KG1 (cell line): ENCODE measurements at places on chromosomes 16 and 17.

DNA sequence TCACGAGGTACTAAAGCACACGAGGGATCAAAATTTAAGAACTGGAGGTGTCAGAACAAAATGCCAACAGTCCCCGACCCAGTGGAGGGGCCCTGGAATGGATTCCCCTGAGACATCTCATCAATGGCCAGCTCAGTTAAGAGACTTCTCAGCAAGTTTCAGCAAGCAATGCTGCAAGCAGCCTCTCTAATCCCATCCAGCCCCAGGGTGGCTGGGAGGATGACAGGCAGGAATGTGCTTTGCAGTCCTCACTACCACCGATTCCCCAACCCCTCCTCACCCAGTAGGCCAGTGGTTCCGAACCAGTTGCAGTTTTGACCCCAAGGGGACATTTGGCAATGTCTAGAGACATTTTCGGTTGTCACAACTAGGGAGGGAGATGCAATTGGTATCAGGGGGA, 8.7 kb downstream of the GPRC5B start:
- DNase-seq = no peak

- DNase-seq = no peak
Measured at GRCh38 chr17:34006126-34006525, 249.0 kb upstream of the CCL2 start.

GRCh38 chr17:41910701-41911391, 7.9 kb downstream of the ACLY start:
- no peak for DNase-seq

GRCh38 chr16:12317856-12318537, 341.5 kb downstream of the SNX29 start:
- no peak for DNase-seq

DNA sequence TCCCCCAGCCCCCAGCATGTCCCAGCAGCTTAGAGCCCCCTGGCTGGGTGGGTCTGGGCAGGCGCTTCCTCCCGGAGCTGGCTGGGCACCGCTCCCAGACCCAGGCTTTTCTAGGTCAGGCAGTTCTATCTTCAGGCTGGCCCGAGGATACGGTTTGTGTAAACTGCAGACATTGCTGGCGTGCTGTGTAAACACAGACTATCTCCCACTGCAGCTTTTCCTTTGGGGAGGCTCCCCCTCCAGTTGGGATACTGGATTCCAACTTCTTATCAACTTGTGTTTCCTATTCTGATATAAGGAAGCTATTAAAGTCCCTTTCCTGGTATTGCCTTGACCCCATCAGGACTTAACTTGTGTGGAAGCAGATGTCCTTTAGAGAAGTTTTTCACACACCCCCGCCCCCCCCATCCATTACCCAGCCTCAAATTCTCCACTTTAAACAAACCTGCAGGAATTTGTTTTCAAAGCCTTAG, 18.3 kb upstream of the GNA13 start:
- no peak for DNase-seq

DNA sequence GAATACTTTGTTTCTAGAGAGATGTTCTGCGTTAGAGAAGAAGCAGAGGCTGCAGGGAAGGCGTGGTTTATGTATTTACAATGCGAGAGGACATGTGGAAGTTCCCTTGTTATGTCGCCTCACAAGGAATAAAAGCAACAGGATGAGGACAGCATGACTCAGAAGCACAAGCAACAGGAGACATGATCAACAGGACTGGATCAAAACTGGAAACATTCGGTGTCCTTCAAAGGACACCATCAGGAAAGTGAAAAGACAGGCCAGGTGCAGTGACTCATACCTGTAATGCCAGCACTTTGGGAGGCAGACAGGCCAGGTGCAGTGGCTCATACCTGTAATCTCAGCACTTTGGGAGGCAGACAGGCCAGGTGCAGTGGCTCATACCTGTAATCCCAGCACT, 52.6 kb downstream of the CCDC57 start:
- DNase-seq = no peak

DNA sequence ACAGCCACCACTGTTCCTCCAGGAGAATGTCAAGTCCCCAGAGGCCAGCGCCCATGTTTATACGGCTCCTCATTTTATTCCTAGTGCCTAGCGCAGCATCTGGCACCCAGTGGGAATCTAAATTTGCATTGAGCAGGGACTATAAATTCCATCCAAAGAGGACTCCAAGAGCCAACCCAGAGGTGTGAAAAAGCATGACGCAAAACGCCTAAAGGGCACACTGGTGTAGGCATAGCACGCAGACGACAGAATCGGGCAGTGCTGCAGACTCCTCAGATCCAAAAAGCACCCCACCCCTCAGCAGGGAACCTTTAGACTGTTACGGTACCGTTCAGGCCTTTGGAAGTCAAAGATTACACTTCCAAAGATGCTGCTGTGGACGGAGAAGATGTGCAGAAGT, 19.5 kb downstream of the TEKT5 start:
- no peak for DNase-seq

- DNase-seq = no peak
Measured at GRCh38 chr16:3171181-3171854, 16.7 kb upstream of the OR1F1 start.

DNA sequence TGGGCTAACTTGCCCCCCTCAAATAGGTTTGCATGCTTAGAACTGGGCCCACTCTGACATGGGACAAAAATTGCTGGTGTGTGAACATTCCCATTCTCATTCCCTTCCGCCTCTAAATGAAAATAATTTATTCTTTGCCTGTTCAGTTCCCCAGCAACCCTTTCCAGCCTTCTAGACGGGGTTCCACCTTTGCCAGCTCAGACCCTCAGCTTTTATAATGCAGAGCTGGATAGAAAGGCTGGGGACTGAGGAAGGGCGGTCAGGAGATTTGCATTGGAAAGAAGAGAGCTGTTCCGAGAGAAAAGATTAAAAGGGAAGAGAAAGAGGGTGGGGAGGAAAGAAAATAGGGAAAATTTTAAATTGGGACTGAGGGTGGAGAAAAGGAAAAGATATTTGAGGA, 151.1 kb upstream of the WSCD1 start:
- no peak for DNase-seq

DNA sequence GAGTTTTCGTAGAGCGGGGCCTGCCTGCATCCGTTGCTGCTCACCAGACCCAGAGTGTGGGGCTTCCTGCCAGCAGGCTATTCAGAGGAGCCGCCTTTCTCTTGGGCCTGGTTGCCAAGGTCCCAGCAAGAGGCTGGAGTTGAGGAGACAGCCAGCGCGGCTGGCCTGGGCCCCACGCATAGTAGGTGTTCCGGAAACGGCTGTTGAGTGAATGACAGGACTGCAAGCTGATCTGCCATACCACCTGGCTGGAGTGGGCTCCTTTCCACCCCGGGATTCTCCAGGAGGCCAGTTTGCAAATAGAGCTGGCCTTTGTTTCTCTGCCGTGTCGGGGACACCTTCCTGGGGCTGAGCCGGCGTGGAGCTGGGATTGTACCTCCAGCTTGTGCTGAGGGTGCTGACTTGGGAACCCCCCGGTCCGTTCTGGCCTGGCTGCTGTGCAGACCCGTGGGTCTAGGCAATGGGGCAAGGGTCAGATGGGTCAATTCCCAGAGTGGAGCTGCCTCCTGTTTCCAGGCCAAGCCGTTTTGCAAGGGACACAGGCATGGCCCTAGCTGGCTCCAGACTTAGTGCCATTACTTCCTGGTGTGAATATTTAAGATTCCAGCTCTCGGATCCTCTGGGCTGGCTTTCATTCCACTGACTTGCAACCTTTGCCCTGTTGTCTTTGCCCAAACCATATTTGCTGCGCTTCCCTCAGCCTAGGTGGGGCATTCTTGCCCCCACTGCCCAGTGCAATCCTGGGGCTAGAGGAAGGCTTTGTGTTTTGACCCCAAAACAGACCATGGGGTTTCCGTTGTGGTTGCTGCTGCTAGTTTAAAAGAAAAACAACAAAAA, 68.8 kb downstream of the CMIP start:
- peak; percentile 20 for DNase-seq

GRCh38 chr16:66189951-66190350, 176.5 kb upstream of the CDH5 start:
- no peak for DNase-seq

DNA sequence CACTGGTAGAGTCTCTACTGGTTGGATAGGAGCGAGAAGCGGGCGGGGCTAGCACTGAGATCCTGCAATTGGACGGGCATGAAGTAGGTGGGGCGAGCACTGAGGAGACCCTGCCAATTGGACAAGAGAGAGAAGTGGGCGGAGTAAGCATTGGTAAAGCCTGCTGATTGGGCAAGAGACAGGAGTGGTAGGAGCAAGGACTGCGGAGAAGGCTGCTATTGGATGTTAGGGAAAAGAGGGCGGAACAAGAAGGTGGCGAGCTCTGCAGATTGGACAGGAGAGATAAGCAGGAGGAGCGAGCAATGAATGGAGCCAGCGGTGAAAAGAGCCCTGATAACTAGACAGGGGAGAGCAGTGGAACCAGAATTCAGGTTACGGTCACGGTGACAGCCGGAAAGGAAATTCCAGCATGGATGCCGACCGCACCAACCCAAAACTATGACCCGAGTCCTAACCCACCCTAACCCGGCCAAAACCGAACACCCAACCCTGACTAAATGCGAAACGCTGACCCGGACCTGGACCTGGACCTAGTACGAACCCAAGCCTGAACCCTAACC, 4.8 kb downstream of the SCGB1C2 start:
- no peak for DNase-seq

DNA sequence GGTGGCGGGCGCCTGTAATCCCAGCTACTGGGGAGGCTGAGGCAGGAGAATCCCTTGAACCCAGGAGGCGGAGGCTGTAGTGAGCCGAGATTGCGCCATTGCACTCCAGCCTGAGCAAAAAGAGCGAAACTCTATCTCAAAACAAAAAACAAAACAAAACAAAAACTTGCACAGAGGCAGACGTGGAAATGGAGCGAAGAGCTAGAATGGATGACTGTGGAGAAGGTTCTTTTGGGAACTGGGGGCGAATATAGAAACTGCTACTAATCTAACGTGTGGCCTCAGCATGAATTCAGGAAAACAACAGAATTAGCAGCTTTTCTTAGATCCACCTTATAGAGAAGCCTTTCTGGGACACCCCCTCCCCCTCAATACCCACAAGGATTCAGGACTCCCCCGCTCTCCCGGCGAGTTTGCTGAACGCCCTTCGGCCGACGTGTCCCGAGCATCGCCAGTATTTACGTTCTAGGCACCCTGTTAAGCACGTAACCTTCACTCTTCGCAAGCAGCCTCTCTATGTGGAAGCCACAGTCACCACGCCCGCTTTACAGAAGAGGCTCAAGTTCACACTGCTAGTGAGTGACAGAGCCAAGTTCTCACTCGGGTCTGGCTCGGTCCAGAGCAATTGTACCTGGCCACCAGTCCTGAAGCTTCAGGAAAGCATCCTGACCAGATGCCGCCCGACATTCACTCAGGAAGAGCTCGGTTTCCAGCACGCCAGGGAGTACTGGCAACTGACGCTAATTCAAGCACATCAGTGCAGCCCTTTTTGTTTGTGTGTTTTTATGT, 13.3 kb upstream of the ABR start:
- DNase-seq = no peak

GRCh38 chr17:7496470-7497183, 12.5 kb downstream of the POLR2A start:
- DNase-seq = no peak

DNA sequence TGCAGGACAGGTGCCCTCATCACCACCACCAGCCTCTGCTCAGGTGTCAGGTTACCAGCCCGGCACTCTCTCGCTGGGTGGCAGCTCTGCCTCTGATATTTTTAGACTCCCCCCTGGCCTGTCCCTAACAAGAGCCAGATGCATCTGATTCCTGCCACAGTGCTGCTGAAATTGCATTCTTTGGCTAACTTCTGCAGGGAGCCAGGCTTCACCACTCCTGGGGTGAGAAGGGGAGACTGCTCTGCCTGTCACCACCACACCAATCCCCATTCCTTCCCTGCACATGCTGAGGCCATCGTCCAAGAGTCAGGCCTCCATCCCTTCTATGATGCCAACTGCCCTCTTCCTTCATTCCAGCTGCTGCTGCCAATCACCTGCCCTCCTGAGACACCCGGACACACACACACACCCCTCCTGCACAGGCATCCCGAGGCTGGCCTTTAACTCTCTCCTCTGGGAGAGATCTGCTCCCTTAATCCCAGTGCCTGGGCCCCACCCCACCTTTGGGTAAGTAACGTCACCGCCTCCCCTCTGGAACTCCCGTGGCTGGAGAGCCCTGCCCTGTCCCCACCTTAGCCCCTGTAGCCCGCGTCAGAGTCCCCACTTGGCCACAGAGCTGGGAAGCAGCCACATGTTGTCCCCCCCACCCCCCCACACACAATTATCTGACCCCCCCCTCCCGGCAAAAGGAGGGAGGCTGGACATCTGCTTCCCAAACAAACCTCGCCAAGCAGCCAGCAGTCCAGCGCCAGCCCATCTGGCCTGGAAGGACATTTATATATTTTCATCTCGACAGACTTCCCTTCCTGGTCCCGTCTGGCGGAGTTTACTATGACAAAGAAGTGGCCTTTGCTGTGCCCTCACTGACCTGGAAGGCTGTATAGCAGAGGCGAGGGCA, 2.8 kb downstream of the EMP2 start:
- DNase-seq = no peak

DNA sequence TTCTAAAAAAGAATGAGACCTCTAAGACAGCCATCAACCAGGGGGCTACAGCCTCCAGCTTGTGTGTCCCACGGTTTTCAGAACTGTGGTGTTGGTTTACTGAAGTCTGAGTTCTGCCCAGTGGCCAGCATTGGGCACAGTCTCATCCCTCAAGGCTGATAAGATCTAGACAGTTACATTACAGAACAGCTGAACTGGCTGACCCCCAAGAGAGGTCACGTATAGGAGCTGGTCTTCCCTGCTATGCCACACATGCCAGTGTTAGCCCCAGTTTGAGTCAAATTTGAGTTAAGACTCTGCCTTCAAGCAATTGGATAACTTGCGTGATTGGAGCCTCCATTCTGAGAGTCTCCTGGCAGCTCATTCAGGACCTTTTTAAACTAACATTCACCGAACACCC, 14.8 kb upstream of the NUP93 start:
- no peak for DNase-seq

GRCh38 chr17:35146214-35146833, 1.3 kb upstream of the UNC45B start:
- no peak for DNase-seq

- DNase-seq = no peak
Measured at GRCh38 chr17:34389126-34389750, 26.2 kb upstream of the CCL1 start.

DNA sequence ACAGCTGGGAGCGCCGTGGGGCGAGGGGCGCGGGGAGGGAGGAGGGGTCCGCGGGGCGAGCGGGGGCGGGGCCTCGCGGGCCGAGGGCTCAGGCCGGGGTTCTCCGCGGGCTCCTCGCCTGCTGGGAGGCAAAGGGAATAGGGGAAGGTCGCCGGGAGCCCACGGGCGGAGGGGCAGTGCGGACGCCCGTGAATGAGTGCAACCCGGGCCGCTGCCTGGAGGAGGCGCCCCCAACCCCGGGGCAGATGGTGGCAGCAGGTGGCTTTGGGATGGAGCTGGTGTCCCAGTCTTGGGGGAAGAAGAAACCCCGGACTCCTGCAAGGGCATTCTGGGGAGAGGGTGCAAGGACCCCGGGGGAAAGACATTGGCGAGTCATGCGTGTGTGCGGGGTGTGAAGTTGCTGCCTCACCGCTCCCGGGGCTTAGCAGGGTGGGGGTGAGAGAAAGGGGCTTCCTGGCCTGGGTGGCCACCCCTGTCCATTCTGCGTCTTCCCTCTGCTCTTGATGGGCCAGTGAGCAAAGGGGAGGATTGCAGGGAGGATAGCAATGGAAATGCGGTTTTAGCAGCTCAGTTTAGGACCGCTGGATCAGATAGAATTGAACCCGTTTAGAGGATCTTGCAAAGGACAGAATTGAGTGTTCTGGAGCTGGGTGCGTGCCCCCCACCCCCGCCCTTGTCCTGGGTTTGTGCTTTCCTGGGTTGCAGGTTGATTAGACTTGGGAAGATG, 526 bp downstream of the KIAA0513 start:
- DNase-seq = no peak

- DNase-seq = no peak
Measured at GRCh38 chr16:2817340-2818271, 569 bp downstream of the PRSS21 start.
